ENCODE measurements at places on chromosomes 3 and 15.

DNA sequence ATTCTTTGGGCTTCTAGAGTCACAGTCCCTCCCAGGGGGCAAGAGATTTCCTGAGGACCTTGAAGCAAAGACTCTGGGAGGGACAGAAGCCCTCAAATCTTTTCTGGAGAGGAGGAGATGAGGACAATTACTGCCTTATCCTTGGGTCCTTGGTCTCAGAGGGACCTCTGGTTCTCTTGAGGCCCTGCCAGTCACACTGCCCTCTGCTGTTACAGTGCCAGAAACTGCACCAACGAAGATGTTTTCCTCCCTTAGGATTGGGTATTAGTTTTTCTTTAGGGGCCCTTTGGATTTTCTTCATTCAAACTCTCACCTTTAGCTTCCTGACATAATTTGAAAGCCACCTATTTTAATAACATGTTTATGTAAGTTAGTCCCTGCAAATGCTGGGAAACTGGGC lies 58.2 kb upstream of the SCN5A start:
- DNase-seq: no peak

GRCh38 chr3:58090351-58090750 lies 82.1 kb downstream of the FLNB start:
- DNase-seq: no peak

DNA sequence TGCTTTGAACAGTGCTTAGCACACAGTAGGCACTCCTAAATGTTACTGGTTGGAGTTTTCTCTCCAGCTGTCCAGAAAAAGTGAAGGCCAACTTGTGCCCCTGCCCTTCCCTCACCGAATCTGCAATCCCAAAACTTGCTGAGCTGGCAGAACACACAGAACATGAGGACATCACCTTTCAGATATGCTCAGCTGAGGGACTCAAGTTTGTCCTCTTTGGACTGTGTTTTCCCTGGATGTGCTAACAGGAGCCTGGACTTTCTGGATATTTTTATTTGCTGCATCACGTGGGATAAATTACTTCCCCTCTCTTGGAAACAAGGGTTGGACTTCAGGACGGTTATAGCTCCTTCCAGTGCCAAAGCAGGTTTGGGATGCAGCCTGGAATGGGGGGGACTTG lies 59.5 kb upstream of the SMAD6 start:
- DNase-seq: no peak

DNA sequence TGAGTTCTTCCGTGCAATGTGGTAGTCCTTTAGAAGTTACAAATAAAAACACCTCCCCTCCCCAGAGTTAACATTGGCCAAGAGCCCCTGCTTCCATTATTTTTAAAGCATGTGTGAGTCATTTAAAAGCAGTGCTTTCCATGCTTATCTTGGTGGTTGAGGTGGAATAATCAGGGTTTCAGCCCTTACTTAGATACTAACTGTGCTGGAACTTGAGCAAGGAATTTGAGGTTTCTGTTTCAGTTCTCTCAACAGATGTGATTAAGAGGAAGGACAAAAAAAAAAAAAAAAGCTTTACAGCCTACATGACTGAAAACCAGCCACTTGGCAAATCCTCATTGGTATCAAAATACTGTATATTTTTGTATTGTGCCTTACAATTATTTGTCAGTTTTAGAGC lies 64.5 kb downstream of the CGNL1 start:
- peak; percentile 66 for DNase-seq

DNA sequence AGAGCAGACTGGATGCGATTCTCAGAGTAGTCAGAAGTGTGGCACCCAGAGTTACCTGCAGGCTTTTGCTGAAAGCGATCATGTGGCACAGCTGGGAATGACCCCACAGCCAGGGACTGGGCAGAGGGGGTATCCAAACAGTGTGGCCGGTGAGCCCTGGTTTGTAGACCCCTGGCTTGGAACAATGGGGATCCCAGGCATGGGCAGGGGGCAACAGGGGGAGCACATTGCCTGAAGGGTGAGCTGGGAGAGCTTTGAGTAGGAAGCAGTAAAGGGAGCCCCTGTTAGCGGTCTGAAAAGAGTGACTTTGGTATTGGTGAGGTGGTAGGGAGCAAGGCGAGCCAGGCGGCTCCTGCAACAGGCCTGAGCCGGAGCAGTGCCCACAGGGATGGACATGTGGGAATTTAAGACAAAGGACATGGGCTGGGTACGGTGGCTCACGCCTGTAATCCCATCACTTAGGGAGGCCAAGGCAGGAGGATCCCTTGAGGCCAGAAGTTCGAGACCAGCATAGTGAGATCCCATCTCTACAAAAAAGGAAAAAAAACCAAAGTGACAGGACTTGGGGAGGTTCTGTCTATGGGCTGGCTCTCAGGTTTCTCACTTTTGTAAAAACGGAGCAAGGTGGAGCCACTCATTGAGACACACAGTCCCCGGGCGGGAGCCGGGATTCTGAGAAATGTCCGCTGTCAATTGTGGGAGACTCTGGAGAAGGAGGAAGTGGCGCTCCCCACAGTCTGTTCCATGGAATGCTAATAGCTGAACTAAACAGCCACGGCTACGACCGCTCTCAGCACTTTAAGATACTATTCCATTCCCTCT lies 223.8 kb upstream of the LYSMD4 start:
- no peak for DNase-seq

DNA sequence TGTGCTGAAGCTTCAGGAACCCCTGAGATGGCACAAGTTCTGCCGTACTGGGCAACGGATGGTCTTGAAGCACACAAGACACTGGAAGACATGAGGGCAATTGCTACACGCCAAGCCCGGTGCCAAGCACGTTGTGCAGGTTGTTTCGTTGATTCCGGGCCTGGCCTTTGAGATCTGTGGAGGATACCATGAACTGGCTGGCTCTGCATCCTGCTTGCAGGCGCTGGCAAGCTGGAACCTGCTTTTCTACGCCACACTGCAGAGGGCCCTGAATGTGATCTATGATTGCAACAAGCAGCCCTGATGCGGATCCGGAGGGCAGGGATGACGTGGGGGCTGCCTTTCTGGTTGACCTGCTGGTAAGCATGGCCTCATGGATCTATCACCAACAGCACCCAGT lies 262.5 kb upstream of the ATP10A start:
- no peak for DNase-seq

GRCh38 chr3:82080261-82080660 lies 318.8 kb upstream of the GBE1 start:
- DNase-seq: no peak

DNA sequence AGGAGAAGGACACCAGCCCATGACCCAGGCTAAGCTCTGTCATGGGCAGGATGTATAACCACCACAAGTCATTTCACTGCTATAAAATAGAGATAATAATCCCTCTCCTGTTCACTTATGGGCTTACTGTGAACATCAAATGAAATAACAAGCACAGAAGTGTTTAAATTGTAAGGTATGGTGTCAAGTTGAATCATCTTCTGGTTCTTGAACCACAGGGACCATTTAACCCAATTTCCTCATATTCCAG lies 44.3 kb upstream of the TLE3 start:
- no peak for DNase-seq

- no peak for DNase-seq
Measured at GRCh38 chr3:114427285-114428043, 133.6 kb downstream of the TIGIT start.

- no peak for DNase-seq
Measured at GRCh38 chr15:69484837-69485236, 32.2 kb downstream of the RPLP1 start.

GRCh38 chr3:13858768-13859520 lies 20.9 kb downstream of the WNT7A start:
- DNase-seq: no peak

DNA sequence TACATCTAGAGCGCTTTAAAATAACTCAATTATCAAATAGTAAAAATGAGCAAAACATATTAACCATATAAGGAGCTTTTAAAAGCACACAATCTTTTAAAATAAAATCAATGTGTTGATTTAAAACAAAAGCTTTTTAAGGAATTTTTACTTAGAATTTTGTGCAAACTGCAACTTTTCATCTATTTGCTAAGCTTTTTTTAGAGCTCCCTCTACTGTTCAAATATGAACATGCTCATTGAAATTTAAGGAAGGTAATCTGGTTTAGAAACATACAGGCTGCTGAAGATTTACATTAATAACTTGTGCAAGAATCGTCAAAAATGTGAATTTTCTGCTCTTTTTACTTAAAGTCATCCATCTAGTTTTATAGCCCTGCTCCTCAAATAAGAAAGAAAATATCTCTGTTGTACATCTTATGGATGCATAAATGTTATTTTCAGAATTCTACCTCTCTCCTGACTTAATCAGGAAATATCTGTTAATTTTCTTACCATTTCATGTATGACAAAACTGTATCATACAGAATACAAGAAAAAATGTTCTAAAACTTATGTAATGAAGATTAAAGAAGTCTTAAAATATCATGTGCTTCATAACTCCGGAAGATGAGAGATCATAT lies 469.4 kb upstream of the ROBO2 start:
- peak; percentile 0 for DNase-seq

- no peak for DNase-seq
Measured at GRCh38 chr3:159941038-159942000, 47.3 kb upstream of the IL12A start.

DNA sequence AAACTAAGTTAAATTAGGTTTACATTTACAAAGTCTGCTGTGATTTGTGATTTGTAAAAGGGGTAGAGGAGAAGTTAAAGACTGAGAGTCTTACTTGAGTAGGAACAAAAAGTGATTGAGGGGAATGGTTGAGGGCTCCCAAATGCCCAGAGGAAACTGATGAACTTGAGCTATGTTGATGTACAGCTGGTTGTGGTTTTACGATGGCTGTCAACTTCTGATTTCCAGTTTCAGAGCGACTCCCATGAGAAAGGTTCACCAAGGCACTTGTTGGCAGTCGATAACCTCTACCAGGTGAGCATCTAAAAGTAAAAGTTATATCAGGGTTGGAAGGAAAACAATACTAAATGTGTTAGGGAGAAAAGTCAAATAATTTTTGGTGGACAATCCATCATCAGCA lies 91.0 kb downstream of the XRN1 start:
- no peak for DNase-seq

GRCh38 chr3:148948913-148949657 lies 42.3 kb upstream of the GYG1 start:
- DNase-seq: no peak

DNA sequence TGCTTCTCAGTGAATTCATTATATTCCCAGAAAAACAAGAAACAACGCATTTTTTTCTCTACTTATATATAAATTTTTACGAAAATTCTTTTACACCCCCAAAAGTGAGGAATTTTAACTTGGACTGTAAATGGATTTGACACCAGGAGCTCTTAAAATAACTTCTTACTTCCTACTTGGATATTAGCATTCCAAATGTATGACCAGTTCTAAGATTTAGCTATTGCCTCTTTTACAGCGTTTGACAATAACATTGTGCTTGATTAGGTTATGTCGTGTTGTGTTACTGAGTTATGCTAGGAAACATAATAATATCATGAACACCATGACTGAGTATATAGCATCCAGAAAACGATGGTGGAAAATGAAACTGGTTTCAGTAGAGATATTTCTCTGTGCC lies 177.0 kb downstream of the CNTN6 start:
- DNase-seq: no peak

GRCh38 chr15:37072181-37072580 lies 28.2 kb downstream of the MEIS2 start:
- no peak for DNase-seq

DNA sequence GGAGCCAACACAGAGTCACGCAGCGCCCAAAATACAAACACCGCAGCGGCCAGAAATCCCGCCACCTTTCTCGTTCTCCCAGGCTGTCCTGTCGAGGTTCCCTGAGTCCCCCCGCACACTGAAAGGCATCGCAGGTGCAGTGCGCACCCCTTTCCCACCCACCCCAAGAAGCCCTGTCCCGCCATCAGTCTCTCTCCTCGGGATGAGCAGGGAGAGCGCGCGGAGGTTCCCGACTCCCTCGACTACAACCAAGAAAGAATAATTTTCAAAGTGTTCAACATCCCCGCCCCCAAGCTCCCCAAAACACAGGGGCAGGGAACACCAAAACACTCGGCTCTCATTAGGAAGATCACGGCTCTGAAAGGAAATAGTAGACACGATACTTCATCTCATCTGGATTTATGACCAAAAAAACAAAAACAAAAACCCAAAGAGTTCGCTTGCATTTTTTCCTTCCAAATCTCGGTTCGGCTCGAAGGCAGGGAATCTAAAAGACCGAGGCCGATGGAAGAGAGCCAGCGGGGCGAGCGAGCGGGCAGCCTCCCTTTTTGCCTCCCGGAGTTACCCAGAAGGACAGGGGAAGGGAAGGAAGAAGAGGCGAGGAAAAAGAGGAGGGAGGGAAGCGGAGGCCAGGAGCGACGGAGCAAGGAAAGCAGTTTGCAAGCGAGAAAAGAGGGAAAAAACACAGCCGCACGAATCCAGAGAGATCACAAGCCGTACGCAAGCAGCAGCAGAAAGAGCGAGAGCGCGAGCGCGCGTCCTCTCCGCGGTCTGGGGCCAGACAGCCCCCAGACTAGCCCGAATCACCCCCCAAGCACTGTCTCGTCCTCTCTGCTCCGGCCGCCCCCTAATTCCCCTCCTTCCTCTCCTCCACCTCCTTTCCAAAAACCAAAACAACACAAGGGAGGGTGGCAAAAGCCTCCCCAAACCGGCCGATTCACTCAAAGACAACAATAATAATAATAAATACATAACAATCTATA lies 808 bp downstream of the BCL6 start:
- peak; percentile 68 for DNase-seq

- DNase-seq: peak; percentile 56
Measured at GRCh38 chr15:44300572-44300971, 12.1 kb downstream of the GOLM2 start.

DNA sequence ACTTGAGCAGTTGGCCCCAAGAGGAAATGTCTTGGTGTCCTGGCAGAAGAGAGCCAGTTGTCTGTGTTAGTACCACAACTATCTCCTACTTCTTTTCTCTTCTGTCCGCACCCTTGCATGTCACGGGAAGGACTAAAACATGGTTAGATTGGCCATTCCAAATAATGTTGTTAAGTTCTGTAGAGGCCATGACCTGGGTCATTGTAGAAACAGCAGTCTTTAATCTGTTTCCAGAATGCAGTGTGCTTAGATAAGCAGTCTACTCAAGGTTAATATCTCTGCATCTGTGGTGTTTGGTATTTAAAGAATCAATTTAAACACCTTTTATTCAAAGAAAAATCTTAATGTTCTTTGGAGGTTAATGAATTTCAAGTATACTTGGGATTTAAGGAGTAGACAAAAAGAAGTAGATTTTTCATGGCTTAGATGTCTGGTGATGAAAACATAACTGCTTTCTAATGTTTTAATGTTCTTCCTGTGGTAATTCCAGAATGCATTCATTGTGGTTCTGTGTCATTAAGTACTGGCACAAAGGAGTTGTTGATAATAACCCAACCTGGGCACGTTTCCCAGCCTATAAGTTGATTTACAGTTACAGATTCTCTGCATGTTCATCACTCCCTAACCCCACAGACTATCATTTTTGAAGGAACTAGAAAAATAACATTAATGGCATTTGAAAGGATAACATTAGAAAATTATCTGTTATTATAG lies 58.9 kb downstream of the TMEM108 start:
- DNase-seq: no peak

- no peak for DNase-seq
Measured at GRCh38 chr15:44516436-44516835, 20.5 kb upstream of the EIF3J start.

DNA sequence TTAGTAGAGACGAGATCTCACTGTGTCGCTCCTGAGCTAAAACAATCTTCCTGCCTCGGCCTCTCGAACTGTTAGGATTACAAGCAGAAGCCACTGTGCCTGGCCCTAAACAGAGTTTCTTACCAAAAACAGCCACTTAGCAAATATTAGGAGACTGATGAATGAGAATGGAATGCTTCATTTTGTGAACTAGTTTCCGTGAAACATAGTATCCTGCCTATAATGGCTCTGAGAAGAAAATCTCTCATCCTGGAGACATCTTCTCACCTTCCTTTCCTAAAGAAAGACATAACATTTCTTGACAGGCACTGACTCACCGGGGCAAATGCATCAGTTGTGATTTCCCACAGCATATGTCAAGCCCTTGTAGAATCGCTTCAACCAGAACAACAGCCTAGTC lies 44.9 kb downstream of the GJD2 start:
- no peak for DNase-seq
